GM13977 (cell line): ENCODE measurements at places on chromosomes 5 and 9.

DNA sequence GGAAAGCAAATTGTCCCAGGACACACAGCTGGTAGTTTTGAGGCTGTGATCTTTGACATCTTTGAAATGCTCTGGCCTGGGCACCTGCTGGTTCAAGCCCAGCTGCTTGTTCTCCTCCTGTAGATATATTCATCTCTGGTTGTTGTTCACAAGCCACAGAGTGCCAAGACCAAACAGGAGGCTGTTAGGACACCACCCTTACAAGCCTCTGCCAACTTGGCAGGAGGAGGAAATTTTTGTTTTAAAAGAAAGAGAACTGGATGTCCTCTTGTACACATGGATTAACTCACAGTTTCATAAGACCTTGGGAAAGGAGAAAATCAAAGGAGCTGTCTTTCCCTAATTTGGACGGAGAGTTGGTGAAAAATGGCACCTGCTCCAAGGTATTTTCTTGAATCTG lies 8.5 kb upstream of the ZFP62 start:
- DNase-seq = no peak

- DNase-seq = peak; percentile 81
Measured at GRCh38 chr5:1111727-1112289, at the start of gene SLC12A7. SLC12A7 (minus strand) TSS chr5:1112063; CDS start chr5:1111991, 72 bp downstream.

DNA sequence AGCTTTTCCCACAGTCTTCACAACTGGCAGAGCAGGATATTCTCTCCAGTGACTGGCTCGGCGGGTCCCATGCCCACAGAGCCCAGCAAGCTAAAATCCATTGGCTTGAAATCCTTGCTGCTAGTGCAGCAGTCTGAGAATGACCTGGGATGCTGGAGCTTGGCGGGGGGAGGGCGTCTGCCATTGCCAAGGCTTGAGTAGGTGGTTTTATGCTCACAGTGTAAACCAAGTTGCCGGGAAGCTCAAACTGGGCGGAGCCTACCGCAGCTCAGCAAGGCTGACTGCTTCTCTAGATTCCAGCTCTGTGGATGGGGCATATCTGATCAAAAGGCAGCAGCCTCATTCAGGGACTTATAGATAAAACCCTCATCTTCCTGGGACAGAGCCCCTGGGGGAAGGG lies 194.1 kb downstream of the CCDC171 start:
- no peak for DNase-seq

DNA sequence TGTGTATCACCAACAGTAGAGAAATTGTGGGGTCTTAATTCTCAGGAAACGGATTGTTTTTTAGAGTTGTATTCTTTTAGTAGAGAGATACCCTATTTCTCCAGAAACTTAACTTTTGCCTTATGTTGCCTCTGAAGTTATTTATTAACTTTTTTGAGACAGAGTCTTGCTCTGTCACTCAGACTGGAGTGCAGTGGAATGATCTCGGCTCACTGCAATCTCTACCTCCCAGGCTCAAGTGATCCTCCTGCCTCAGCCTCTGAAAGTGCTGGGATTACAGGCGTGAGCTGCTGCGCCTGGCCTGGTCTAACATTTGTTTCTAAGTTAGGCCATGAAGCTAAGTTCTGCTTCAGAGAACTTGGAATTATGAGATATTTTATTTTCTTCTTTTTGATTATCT lies 75.0 kb downstream of the CFAP95 start:
- no peak for DNase-seq

- DNase-seq = no peak
Measured at GRCh38 chr5:20972419-20972925, 984.5 kb upstream of the CDH18 start.
